ENCODE measurements at places on chromosomes 2 and 18. TPM values are rescaled to one million over a fixed set of nuclear protein-coding genes. Genes with fewer than 3 reads are reported as not detected.

The MALL gene
- 19.8 TPM for polyA plus RNA-seq

The CRACDL gene
- polyA plus RNA-seq: 6.4 TPM

The CAPN14 gene
- not detected for polyA plus RNA-seq

The ALS2 gene
- 10.1 TPM for polyA plus RNA-seq

The TTC27 gene
- 5.0 TPM for polyA plus RNA-seq

The FAM237A gene
- polyA plus RNA-seq: not detected

The ERFE gene
- 2.8 TPM for polyA plus RNA-seq

The CCDC150 gene
- 0.75 TPM for polyA plus RNA-seq

The SMAD4 gene
- polyA plus RNA-seq: 26.9 TPM

The ELP2 gene
- polyA plus RNA-seq: 99.3 TPM

The NGEF gene
- 0.54 TPM for polyA plus RNA-seq

The AQP12A gene
- polyA plus RNA-seq: not detected

The C2orf66 gene
- polyA plus RNA-seq: not detected

The NAPG gene
- 18.3 TPM for polyA plus RNA-seq

The TRIM54 gene
- 5.0 TPM for polyA plus RNA-seq

The MAP3K19 gene
- polyA plus RNA-seq: not detected

The CDH20 gene
- polyA plus RNA-seq: not detected

The SERPINB13 gene
- polyA plus RNA-seq: not detected

The CGREF1 gene
- 5.8 TPM for polyA plus RNA-seq

The GAREM1 gene
- polyA plus RNA-seq: 3.3 TPM

The BCL11A gene
- not detected for polyA plus RNA-seq

The SLC23A3 gene
- polyA plus RNA-seq: 4.7 TPM

The ORC2 gene
- 11.9 TPM for polyA plus RNA-seq

The ATG9A gene
- polyA plus RNA-seq: 36.6 TPM

The WDR35 gene
- polyA plus RNA-seq: 5.9 TPM

The LRRC30 gene
- not detected for polyA plus RNA-seq

The PIEZO2 gene
- polyA plus RNA-seq: 0.50 TPM

The NPPC gene
- polyA plus RNA-seq: 0.88 TPM

The UGT1A3 gene
- not detected for polyA plus RNA-seq

The ASPRV1 gene
- 2.0 TPM for polyA plus RNA-seq

The HES6 gene
- polyA plus RNA-seq: 9.4 TPM

The PRSS56 gene
- not detected for polyA plus RNA-seq

The NEURL3 gene
- polyA plus RNA-seq: not detected

The VAPA gene
- polyA plus RNA-seq: 210 TPM

The NPAS2 gene
- 12.6 TPM for polyA plus RNA-seq

The UBXN2A gene
- polyA plus RNA-seq: 11.5 TPM

The CPS1 gene
- 3.5 TPM for polyA plus RNA-seq

The C2orf78 gene
- not detected for polyA plus RNA-seq

The CXCR1 gene
- polyA plus RNA-seq: 0.20 TPM

The AUP1 gene
- polyA plus RNA-seq: 279 TPM
